ENCODE measurements at places on chromosomes 12 and 14. TPM values are rescaled to one million over a fixed set of nuclear protein-coding genes. Genes with fewer than 3 reads are reported as not detected.

DNA sequence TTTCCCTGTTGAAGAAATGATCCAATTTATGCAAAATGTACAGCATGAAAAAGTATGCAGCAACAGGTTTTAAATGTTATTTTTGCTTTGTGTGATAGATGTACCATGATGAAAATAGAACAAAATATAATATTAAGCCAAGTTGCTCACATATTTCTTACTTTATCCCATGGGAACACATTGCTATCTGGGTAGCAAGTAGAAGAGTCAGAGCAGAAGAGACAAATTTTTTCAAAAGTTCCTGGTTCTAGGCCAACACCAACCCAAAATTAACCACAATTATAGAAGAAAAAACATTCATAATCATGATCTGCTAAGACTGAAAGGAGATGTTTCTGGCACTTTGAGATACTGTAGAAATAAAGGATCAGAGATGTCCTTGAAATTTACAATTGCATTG, 79.9 kb upstream of the SYT10 start:
- H3K27me3 ChIP-seq, result no peaks in the 10 kb centered on the region
- H3K36me3 ChIP-seq, result no peaks in the 10 kb centered on the region
- DNase-seq, result no peak
- H3K27ac ChIP-seq, result no peak overlapping the region

GRCh38 chr12:116929885-116930284, 19.1 kb downstream of the FBXW8 start:
- peaks cover 43% of the 10 kb centered on the region for H3K36me3 ChIP-seq
- peaks cover 32% of the 10 kb centered on the region for H3K4me1 ChIP-seq
- H3K4me3 ChIP-seq, result no peak overlapping the region
- no peak overlapping the region for H3K27ac ChIP-seq
- DNase-seq, result no peak

GRCh38 chr12:49357103-49357678, 10.1 kb upstream of the SPATS2 start:
- peaks cover 39% of the 10 kb centered on the region for H3K27me3 ChIP-seq
- H3K4me3 ChIP-seq, result no peak overlapping the region
- no peak overlapping the region for H3K27ac ChIP-seq
- DNase-seq, result no peak
- H3K36me3 ChIP-seq, result no peaks in the 10 kb centered on the region

DNA sequence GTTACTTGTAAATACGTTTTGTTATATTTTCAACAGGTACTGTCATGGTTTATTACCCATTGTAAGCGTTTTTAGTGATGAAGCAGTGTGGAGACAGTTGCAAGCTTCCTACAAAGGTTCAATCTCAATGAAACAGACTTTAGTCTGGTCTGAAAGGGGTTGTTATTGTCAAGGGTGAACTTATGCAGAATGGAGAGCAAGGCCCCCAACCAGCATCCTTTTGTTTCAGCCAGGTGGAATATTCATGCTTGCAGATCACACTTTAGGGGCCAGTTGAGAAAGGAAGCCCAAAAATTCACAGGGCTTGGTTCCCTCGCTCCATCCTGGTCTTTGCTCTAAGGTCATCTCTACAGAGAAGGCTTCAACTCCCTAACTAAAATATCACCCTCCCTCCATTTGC, 103.7 kb downstream of the PRICKLE1 start:
- no peaks in the 10 kb centered on the region for H3K36me3 ChIP-seq
- peaks cover 8% of the 10 kb centered on the region for H3K4me1 ChIP-seq
- H3K4me3 ChIP-seq, result no peak overlapping the region
- peaks cover 71% of the 10 kb centered on the region for H3K27me3 ChIP-seq

DNA sequence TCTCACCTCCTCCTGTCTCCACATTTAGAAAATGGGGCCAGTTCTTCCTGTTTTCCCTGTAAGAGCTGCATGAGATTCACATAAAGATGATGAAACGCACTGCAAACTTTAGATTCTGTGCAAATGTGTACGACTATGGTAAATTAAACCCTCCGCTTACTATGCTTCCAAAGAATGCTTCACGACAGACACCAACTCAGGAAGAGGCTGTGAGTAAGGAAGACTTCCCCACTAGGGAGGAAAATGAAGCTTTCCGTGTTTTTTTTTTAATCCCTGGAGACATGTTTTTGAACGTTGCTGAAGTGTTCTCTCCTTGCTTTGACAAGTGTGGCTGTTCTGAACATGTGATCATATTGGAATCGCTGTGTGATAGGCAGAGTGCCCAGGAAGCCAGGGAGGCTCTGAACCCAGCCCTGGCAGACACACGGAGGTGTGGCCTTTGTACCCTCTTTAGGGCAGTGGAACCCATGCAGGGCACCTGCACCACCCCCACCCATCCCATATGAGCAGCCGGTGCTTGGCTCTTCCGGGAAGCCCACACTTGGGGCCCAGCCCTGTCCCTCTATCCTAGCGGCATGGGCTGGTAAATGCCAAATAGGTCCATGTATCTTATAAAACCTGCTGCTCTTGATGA, 7.5 kb upstream of the SYNE3 start:
- DNase-seq, result peak; percentile 69
- H3K4me3 ChIP-seq, result peak overlapping the region; percentile 81
- peaks cover 71% of the 10 kb centered on the region for H3K4me1 ChIP-seq
- H3K36me3 ChIP-seq, result no peaks in the 10 kb centered on the region

DNA sequence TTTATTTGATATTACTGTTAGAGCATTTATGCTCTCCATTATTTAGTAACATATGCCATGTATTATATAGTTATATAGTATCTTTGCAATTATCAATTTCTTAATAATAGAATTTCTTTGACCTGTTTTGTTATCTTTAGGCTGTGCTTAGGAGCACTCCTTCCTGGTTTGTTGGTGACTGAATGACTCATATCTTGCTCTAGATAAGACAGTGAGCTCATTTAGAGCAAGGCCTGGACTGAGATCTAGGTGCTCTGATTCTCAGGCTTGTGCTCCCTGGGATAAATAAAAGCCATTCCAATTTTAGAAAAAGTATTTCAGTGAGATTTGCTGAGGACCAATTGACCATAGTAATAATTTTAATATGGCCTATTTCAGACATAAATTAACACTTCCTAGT, 951.2 kb downstream of the FLRT2 start:
- H3K36me3 ChIP-seq, result no peaks in the 10 kb centered on the region
- no peaks in the 10 kb centered on the region for H3K4me1 ChIP-seq
- no peak overlapping the region for H3K4me3 ChIP-seq

GRCh38 chr12:71536939-71537622, 97.5 kb downstream of the LGR5 start:
- no peak overlapping the region for H3K27ac ChIP-seq
- H3K4me1 ChIP-seq, result no peaks in the 10 kb centered on the region
- DNase-seq, result no peak

GRCh38 chr14:66975251-66975650, 214.0 kb upstream of the GARIN2 start:
- H3K36me3 ChIP-seq, result peaks cover 2% of the 10 kb centered on the region
- H3K4me3 ChIP-seq, result no peak overlapping the region
- DNase-seq, result no peak
- no peaks in the 10 kb centered on the region for H3K27me3 ChIP-seq
- H3K4me1 ChIP-seq, result no peaks in the 10 kb centered on the region
- no peak overlapping the region for H3K27ac ChIP-seq

DNA sequence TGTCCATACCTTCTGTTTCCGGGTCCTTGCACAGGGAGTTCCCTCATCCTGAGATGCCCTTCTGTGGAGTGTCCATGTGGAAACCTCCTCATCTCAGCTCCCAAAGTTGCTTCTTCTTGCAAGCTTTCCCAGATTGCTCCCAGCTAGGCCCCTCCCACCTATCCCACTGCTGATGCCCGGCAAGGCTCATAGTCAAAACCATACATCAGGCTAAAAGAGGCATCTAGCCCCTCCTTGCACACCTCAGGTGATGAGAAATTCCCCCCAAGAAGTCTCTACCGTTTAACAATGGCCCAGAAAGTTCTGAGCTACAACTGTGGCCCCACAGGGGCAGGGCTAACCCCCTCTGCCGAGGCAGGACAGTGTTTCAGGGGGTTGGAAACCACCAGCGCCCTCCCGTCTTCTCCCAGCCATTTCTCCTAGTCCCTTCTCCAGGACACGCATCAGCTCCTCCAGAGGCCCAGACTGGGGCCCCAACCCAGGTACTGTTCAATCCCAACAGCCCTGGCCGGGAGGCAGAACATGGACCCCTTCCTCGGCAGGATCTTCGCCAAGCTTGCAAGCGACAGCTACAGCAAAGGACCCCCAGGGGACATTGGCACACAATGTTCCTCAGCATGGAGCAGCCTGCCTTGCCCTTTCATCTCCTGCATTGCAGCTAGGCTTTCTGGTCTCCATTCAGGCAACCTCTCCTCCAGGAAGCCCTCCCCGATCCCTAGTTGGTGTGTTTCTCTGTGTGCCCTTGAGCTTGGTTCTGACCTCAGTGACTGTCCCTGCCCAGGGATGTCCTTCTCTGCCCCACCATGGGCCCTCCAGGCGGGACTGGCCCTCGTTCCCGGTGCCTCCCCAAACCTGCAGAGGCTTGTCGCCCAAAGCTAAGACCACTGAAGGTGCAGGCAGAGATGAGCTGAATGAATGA, 4.5 kb upstream of the BEGAIN start:
- peak; percentile 25 for DNase-seq
- H3K36me3 ChIP-seq, result no peaks in the 10 kb centered on the region
- peaks cover 1% of the 10 kb centered on the region for H3K4me1 ChIP-seq
- H3K27ac ChIP-seq, result no peak overlapping the region
- H3K27me3 ChIP-seq, result peaks cover 24% of the 10 kb centered on the region

DNA sequence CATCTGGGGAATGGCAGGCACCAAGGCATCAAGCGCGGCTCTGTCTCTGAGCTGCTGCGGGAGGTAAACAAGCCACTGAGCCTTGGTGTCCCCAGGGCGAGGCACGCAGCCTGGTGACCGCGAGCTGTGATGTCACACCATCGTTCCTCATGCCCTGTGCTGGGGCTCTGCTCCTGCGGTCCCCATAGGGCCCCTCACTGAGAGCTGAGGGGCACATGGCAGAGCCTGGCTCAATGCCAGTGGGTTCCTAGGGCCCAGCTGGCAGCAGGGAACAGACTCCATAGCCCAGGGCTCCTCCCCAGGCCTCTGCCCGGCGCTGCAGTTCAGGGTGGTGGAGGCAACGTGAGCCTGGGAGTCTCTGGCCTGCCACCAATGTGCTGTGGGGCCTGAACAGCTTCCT, 22.6 kb downstream of the CHGA start:
- DNase-seq, result no peak
- H3K27me3 ChIP-seq, result no peaks in the 10 kb centered on the region
- H3K36me3 ChIP-seq, result peaks cover 2% of the 10 kb centered on the region
- no peaks in the 10 kb centered on the region for H3K4me1 ChIP-seq
- H3K4me3 ChIP-seq, result no peak overlapping the region

GRCh38 chr12:117845271-117845904, 123.4 kb downstream of the KSR2 start:
- no peak for DNase-seq
- H3K27ac ChIP-seq, result no peak overlapping the region
- H3K36me3 ChIP-seq, result no peaks in the 10 kb centered on the region
- H3K4me3 ChIP-seq, result no peak overlapping the region
- H3K4me1 ChIP-seq, result no peaks in the 10 kb centered on the region

GRCh38 chr12:56867216-56867615, 67.0 kb downstream of the SDR9C7 start:
- DNase-seq, result no peak
- no peak overlapping the region for H3K27ac ChIP-seq
- no peaks in the 10 kb centered on the region for H3K36me3 ChIP-seq
- H3K4me3 ChIP-seq, result no peak overlapping the region
- H3K27me3 ChIP-seq, result peaks cover 2% of the 10 kb centered on the region

DNA sequence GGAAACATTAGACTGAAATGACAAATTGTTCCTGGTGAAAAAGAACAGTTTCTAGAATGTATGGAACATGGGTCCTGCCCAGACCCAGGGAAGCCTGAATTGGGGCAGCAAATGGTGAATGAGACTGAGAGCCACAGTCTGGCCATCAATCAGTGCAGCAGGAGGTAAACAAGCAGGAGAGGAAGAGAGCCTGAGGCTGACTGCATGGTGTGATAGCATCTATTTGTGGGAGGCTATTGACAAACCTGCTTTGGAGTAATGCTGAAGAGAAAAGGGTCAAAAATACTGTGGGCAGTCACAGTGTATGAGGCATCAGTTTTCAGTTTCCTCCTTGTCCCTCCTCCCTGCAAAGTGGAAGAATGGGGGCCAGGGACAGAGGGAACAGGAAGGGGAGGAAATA, 136.8 kb downstream of the ANKS1B start:
- H3K27me3 ChIP-seq, result no peaks in the 10 kb centered on the region
- no peak for DNase-seq
- H3K4me3 ChIP-seq, result no peak overlapping the region
- H3K27ac ChIP-seq, result no peak overlapping the region

DNA sequence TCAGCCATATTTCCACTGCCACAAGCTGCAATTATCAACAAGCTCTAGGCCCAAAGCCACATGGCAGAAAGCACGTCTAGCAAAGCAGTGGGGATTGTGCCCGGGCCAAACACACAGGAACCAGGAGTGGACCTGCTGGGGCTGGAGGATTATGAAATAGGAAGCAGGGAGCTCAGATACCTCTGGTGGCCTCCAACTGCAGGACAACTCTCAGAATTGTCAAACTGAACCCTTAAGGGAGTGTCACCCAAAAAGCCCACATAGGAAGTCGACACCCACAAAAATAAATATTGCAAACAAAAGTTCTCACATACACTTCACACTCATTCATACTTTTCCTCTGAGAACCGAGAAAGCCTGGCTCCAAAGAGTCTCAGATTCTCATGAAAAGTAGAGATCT, 26.1 kb downstream of the KCTD10 start:
- no peaks in the 10 kb centered on the region for H3K27me3 ChIP-seq
- H3K36me3 ChIP-seq, result peaks cover 11% of the 10 kb centered on the region
- no peaks in the 10 kb centered on the region for H3K4me1 ChIP-seq
- H3K27ac ChIP-seq, result peak overlapping the region; percentile 56

GRCh38 chr12:124745891-124746570, 117.6 kb downstream of the SCARB1 start:
- H3K27me3 ChIP-seq, result peaks cover 23% of the 10 kb centered on the region
- H3K4me1 ChIP-seq, result peaks cover 11% of the 10 kb centered on the region

DNA sequence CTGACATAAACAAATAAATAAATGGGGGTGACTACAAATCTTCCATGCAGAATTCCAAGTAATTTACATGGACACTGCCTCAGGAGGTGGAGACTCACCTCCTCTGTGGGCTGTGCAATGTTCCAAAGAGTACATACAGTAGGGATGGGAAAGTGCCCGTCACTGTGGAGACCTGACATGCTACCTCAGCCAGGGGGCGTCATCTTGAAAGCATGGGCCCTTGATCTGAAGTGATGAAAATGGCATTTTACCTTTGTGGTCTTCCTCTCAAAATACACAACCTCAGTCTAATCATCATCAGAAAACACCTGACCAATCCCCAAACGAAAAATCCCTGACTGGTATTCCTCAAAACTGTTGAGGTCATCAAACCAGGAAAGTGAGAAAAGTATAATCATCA, 48.4 kb downstream of the ANAPC7 start:
- peaks cover 5% of the 10 kb centered on the region for H3K36me3 ChIP-seq
- no peak overlapping the region for H3K27ac ChIP-seq
- DNase-seq, result no peak
- H3K4me3 ChIP-seq, result peak overlapping the region; percentile 29

- H3K4me3 ChIP-seq, result no peak overlapping the region
- H3K4me1 ChIP-seq, result peaks cover 18% of the 10 kb centered on the region
- no peak overlapping the region for H3K27ac ChIP-seq
- DNase-seq, result no peak
- peaks cover 3% of the 10 kb centered on the region for H3K36me3 ChIP-seq
- peaks cover 2% of the 10 kb centered on the region for H3K27me3 ChIP-seq
These were observed 2.6 kb upstream of the IFNG-AS1 start for GRCh38 chr12:67986632-67987031.

The NUMB gene
- 50.3 TPM for total RNA-seq

The TSPAN19 gene
- not detected for total RNA-seq

The SMIM41 gene
- not detected for total RNA-seq

The FOXA1 gene
- total RNA-seq, result not detected

The PPP1R1A gene
- total RNA-seq, result not detected

The KLRG1 gene
- 14.4 TPM for total RNA-seq

The SIX1 gene
- not detected for total RNA-seq
